ENCODE measurements at places on chromosomes 2 and 18.

DNA sequence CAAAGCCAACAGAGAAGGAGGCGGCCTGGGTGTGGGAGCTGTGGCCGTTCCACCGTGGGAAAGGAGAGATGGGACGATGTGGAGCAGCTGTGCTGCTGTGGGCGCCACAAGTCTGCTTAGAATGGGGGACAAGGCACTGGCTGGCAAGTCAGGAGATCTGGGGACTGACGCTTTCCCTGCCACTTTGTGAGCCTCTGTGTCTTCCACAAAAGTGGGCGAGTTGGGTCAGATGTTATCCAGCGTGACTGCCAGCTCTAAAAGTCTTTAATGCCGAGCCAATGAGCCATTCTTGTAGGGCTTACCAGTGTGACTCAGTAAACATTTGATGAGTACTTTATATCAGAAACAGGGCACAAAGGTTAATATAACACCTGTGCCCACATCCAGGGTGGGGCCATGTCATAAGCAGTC is 113.6 kb upstream of the MGAT5 start:
- DNase-seq = no peak

GRCh38 chr2:7634409-7634808 is 717.2 kb downstream of the RNF144A start:
- no peak for DNase-seq

GRCh38 chr18:62717925-62718800 is 2.8 kb downstream of the PHLPP1 start:
- no peak for DNase-seq

GRCh38 chr2:212957624-212958023 is 193.8 kb downstream of the IKZF2 start:
- DNase-seq = no peak

- DNase-seq = peak; percentile 86
These were observed 12.0 kb upstream of the E2F6 start for GRCh38 chr2:11477994-11478393.

Measured in CD8-positive, alpha-beta T cell (primary cell).